ENCODE measurements at places on chromosomes 4 and X.

GRCh38 chr4:127586922-127587571, 45.7 kb upstream of the INTU start:
- peak; percentile 41 for DNase-seq

- no peak for DNase-seq
Measured at GRCh38 chrX:77118686-77119085, 328.5 kb upstream of the FGF16 start.

- DNase-seq, result peak; percentile 16
Measured at GRCh38 chr4:189046642-189047041, 894.0 kb upstream of the FRG1 start.

DNA sequence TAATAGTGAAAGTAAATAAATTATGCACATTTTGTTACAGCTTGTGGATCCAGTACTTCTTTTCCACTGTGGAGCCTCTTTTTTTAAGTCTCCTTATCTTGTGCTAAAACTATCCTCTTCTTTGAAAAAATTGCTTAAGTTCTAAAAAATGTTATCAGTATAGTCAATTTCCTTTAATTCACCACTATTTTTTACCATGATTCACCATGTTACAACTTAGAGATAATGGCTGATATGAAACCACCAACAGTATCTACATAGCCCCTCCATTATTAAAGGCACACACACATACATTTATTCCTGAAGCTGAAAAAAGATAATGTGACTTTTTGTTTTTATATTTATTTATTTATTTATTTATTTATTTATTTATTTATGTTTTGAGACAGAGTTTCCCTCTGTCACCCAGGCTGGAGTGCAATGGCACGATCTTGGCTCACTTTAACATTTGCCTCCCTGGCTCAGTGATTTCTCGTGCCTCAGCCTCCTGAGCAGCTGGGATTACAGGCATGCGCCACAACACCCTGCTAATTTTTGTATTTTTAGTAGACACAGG, 243.2 kb downstream of the SPOCK3 start:
- DNase-seq, result no peak
